Fibroblast of skin of back (primary cell): ENCODE measurements at places on chromosomes 1 and 21.

DNA sequence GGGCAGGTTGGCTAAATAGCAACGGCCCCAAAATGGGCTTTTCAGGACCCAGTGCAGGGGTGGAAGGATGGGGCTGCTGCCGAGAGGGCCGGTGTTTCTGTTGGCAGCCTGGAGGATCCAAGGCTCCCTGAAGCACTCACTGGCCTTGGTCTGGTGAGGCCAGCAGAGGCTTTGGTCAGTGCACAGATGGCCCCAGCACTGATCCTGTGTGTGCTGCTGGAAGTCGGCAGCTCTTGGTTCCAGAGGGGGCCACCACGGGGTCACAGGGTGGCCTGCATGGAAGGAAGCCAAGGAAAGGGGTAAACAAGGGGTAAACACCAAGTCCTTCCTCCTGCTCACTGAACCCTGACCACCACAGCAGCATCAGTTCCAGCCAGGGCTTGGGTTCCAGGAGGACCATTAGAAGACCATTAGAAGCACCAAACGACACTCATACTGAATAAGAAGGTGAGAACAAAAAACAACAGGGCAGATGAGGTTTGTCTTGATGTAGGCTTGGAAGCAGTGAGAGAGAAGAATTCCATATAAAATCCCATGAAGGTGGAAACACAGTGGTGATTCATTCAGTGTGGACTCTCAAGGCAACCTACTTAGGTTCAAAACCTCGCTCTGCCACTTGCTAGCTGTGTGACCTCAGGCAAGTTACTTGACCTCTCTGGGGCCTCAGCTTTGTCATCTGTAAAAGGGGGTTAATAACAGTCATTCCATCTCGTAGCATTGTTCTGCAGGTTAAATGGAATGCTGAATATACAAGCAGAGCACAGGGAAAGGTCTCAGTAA, 184.5 kb downstream of the RUNX1 start:
- no peak for DNase-seq

DNA sequence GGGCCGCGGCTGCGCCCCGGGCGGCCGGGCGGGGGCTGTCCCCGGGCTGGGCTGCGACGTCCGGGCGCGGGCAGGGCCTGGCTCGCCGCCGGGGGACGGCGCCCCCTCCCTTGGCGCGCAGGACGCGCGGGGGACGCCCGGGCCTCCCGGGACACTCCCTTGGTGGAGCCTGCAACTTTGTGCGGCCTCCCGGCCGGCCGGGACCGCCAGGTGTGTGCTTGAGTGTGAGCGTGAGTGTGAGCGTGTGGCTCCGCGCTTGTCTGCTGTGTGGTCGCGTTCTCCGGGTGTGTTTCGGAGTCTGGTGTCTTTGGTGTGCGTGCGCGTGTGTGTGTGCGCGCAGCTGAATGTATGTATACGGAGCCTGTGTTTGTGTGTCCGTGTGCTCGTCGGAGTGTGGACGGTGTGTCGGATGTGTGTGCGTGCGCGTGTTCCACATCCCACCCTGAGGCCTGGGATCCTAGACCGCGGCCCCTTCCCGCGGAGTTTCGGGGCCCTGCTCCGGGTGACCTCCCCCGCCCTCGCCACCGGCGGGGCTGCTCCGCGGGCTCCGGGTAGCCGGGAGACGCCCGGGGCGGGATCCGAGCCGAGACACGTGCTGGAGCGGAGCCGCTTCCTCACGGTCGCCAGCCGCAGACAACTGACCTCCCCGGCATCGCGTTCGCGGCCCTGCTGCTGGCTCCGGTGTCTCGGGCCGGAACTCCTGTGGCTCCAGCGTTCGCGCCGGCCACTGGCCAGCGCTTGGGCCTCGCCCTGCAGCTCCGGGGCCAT, 1.7 kb downstream of the PTPRU start:
- no peak for DNase-seq

- DNase-seq = no peak
Measured at GRCh38 chr1:153417136-153417888, 992 bp downstream of the S100A7A start.

DNA sequence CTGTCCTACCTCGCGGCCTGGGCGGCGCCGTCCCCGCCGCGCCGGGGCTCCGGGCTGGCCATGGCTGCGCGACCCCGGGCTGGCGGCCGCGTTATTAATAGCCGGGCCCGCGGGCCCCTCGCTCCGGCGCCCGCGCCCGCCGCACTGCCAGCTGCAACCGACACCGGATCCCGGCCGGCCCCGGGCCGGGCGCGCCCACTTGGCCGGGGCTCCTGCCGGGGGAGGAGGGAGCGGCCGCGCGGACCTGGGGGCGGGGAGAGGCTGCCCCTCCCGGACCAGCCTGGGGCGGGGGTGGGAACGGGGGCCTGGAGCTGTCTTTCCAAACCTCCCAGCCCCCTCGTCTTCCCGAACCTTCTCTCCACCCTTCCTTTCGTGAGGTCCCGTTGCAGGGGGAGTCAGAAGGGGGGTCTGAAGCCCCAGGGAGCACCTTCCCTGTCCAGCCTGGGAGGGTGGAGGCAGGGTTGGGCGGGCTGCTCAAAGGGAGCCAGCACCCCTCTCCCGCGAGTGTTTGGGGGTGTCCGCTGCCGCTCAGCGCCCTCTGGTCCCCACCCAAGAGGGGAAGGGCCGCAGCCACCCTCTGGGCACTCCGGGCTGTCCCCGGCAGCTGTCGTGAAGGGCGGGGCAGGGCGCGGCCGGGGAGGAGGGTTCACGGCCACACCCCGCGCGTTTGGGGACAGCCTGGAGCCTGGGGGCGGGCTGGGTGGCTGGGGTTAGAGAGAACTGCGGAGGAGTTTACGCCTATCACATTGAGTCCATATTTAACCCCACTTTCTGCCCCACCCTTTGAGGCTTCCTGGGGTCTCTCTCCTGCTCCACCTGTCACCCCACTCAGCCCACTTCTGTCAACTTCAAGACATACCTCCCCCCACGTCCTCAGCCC, at the start of gene SYNC:
Gene SYNC, minus strand, starts transcription at position 172 of the 880 bp plus-strand sequence. Its CDS starts 110 bp downstream, at position 62.
- DNase-seq = peak; percentile 95

DNA sequence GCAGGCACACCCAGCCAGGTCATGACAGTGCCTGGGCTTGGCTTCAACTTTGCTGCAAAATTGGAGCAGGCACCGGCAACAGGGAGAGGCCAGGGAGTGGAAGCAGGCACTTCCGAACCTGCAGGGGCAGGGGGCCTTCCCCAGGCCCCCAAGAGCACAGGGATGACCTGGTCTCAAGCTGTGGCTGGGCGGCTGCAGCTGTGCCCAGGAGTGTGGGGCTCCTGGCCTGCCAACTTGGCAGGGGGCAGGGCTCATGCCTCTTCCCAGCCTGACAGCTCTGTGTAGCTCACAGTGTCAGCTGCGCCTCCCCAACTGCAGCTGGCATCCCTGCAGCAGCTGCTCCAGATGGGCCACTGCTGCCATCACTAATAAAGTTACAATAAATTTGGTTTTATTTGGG, 51.5 kb upstream of the SCYL3 start:
- DNase-seq = no peak

GRCh38 chr1:201023517-201023902, at the start of gene KIF21B:
Gene KIF21B (minus strand): TSS chr1:201023714. CDS start chr1:201023383, 331 bp downstream.
- DNase-seq = peak; percentile 77

- no peak for DNase-seq
Measured at GRCh38 chr1:40622936-40623629, 42.4 kb downstream of the RIMS3 start.

GRCh38 chr1:46790446-46791101, 8.3 kb upstream of the CYP4B1 start:
- DNase-seq = no peak

- DNase-seq = no peak
Measured at GRCh38 chr1:96039910-96040309, 681.7 kb upstream of the PTBP2 start.

DNA sequence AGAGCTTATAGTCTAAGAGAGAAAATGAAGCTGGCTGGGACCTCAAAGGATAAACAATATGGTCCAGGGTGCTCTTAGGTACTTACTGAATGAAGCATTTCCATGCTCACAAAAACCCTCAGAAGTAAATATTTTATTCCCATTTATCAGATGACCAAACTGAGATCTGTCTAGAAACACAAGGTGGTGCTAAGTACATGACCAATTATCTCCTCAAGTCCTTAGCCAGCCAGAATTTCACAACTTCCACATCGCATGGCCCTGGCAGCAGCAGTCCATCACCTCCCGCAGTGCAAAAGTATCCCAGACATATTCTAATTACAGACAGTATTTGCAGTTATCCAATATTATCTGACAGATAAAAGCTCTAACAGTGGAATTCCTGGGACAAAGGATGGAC, 321.7 kb upstream of the PROX1 start:
- no peak for DNase-seq

DNA sequence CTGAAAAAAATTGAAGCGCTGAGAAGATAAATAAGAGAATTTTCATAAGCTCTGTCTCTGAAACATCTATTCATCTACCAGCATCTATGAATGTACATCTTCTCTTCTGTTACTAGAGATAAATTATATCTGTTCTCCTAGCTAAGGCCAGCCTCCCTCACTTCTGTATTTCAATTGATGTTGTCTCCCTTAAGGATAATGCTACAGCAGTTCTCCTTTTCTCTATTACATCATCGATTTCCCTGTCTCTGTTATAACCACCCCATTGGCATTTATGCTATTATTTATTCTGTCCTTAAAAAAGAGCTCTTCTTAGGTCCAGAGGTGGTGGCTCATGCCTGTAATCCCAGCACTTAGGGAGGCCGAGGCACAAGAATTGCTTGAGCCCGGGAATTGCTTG, 42.9 kb upstream of the TMCO2 start:
- no peak for DNase-seq

- no peak for DNase-seq
Measured at GRCh38 chr1:18711536-18712251, 81.0 kb downstream of the PAX7 start.

DNA sequence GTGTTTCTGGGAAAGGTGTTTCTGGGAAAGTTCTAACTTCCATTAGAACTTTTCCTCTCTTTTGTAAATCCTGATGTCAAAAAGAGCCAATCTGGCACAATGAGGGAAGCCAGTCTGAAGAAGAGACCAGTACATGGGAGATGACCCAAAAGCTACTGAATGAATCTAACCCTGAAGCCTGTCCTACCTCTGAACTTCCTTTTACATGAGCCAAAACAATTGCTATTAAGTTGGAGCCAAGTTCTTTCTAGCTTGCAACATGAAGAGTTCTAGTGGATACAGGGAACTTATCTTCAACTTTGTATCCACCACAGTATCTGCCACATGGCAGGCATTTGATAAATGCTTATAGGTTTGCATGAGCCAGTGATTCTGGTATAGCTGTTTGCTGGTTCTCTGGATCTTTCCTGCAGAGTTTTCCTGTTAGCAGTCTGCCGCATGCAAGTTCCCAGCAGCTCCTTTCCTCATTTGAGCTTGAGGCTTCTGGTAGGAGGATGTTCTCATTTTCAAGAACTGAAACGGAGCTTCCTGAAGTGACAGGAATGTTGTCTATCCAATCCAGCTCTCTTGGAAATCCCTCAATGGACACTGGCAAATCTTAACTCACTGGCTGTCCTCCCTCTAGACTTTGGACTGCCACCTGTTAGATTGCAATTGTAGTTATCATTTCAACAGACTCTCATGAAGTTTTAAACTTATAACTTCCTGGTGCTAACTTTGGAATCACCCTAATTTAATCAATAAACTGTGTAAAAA, 73.1 kb upstream of the LPGAT1 start:
- DNase-seq = no peak

GRCh38 chr1:89519779-89520358, 4.8 kb upstream of the LRRC8B start:
- DNase-seq = peak; percentile 25

GRCh38 chr1:93776728-93777127, 95.1 kb upstream of the BCAR3 start:
- no peak for DNase-seq

DNA sequence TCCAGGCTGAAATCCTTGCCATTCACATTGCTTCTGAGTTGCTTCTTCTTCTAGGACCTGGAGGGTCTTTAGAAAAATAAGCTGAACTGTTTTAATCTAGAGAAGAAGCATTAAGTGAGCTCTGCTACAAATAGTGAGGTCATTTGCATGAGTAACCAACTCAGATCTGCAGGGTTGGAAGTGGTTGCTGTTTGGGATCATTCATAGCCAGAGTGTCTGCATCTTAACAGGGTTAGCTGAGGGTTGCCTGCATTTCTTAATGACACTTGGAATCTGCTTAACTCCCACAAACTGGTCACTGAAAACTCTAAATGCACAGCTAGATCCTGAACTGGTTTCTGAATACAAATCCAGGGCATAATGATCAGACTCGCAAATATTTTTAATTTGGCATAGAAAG, 9.9 kb downstream of the CNIH3 start:
- DNase-seq = peak; percentile 77

GRCh38 chr1:205826016-205826806, 13.2 kb upstream of the SLC41A1 start:
- no peak for DNase-seq

DNA sequence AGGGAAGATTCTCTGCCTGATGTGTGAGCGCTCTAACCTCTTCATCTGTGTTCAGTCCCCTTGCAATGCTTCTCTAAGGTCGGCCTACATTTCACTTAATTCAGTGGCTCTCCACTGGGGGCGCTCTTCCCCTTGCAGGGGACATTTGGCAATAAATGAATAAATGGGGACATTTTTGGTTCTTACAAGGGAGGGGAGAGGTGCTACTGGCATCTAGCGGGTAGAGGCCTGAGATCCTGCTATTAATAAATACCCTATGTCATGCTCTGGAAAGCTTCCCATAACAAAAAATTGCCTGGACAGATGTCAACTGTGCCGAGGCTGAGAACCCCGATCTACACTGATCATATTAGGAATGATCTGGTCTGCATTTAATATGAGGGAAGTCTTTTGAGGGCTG, 25.9 kb upstream of the DNAJC11 start:
- DNase-seq = peak; percentile 60

DNA sequence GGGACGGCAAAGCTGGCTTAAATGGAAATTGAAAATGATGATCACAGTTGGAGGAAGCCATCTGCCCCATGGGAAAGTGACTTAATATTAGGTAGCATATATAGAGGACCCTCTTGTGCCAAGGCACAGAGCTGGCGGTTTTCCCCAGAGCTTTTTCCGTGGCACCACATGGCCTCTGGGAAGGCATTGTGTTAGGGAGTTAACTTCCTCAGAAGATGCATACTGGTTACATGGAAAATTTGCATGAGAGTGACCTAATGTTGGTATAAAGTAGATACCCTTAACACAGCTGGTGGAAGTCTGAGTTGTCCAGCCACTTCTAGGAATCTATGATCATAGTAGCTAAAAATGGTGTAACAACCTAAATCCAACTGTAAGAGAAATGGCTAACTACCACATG, 27.3 kb downstream of the CAP1 start:
- DNase-seq = no peak

- DNase-seq = no peak
Measured at GRCh38 chr1:41345434-41346075, 15.7 kb upstream of the FOXO6 start.

GRCh38 chr1:192766009-192766625, 42.7 kb upstream of the RGS2 start:
- peak; percentile 81 for DNase-seq

GRCh38 chr1:23916209-23917131, 3.3 kb upstream of the CNR2 start:
- DNase-seq = peak; percentile 44

- DNase-seq = peak; percentile 94
Measured at GRCh38 chr1:211515090-211516023, 23.4 kb upstream of the RD3 start.

DNA sequence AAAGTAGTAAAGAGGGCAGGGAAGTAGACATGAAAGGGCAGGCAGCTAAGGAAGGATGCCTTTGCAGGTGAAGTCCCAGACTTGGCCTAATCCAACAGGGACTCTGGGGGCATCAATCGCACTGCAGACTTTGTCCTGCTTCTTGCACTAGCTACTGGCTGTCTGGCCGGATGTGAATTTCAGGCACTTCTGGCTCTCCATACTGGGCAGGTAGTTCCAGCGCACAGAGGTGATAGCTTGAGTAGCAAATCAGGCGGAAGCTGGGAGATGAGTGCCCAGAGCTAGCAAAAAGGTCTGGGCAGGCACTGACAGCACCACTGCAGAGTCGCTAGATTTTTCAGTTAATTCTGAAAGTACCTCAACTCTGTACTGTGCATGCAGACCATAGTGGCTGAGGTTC, 997 bp downstream of the RSPH1 start:
- no peak for DNase-seq
